AG08396 (cell line): ENCODE measurements at places on chromosomes 13 and 19.

DNA sequence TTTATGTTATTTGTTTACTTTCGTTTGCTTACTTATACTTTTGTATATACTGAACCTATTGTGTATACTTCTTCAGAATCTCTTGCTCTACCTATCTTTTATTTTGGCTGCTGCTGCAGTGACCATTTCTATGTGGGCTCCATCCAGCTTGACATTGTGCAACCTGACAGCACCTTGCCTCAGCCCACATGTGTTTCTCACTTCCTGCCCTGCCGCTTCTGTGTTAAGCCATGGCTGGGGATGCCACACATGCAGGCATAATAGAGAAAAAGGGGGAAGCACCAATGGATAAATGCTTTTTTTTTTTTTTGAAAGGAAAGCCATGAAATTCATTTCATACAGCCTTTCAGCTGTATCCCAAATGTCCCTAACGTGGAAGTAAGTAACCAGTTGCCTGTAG lies 147.6 kb downstream of the RBM26 start:
- no peak for DNase-seq

DNA sequence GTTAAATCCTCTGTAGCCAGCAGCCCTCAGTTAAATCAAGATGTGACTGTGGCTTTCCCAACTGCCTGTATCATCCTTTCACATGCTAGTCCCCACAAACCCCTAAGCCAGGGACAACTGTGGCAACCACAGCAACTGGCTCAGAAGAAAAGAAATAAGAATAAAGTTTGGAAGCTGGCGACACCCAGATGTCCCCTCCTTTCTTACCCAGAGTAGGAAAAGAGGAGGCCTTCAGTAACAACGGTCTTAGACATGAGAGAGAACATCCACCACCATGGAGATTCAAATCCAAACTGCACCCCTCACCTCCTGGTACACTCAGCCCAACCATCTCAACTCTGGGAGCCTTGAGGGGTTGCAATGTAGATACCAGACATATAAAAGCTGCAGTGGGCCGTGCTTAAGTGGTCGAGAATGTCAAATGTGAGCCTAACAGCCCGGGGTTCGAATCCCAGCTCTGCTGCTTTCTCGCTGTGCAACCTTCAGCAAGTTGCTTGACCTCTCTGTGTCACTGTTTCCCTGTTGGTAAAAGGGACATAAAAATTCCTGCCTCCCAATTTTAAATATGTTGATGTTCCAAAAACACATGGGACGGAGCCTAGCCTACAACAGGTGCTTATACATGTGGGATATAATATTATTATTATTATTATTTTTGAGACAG lies 23.8 kb downstream of the ZNRF4 start:
- no peak for DNase-seq

GRCh38 chr19:31070146-31071065 lies 278.8 kb downstream of the TSHZ3 start:
- no peak for DNase-seq

DNA sequence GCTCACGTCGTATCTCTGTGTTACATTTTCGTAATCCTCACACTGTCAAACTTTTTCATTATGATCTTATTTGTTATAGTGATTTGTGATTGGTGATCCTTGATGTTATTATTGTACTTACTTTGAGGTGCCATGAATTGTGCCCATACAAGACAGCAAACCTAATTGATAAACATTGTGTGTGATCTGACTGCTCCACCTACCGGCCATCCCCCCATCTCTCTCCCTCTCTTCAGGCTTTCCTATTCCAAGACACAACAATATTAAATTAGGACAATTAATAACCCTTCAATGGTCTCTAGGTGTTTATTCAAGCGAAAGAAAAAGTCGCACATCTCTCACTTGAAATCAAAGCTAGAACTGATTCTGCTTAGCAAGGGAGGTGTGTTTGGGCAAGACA lies 349.3 kb downstream of the RBM26 start:
- no peak for DNase-seq

GRCh38 chr19:8101311-8101710 lies 48.1 kb downstream of the FBN3 start:
- DNase-seq = no peak

DNA sequence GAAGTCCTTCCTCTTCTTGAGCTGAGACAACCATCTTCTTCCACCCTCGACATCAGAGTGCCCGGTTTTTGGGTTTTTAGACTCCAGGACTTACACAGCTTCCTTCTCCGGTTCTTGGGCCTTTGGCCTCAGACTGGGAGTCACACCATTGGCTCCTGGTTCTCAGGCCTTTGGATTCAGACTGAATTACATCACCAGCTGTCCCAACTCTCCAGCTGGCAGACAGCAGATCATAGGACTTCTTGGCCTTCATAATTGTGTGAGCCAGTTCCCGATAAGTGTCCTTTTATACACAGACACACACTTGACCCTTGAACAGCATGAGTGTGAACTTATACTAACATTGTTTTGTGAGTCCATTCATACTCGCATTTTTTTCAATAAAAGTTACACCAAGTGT lies 166.0 kb upstream of the UBL3 start:
- DNase-seq = no peak

- no peak for DNase-seq
These were observed 122.6 kb downstream of the ATP11A start for GRCh38 chr13:112812306-112813055.

DNA sequence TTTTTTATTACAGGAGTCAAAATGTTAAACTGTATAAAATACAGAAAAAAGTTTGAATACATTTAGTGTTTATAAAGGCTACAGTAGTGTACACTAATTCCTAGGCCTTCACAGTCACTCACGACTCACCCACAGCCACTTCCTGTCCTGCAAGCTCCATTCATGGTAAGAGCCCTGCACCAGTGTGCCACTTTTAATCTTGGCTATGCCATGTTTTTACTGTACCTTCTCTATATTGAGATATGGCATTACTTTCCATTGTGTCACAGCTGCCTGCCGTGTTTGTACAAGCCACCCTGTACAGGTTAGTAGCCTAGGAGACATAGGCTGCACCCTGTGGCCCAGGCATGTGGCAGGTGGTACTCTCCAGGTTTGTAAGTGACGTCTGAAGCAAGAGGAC lies 32.1 kb downstream of the C1QTNF9 start:
- peak; percentile 36 for DNase-seq

DNA sequence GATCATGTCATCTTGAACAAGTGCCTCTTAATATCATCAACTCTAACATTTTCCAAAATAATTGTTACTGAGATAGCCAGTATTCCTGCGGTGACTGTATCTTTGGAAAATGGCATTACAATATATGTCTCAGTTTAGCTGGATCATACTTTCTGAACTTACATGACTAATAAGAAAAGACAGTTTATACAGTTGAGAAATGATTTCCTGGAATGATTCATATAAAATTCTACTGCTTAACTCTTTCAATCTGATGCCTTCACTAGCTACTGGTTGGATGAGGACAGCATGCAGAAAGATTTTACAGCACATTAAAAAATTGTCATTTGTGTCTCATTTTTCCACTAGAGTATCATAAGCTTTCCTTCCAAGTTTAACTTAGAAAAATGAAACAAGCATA lies 302.1 kb downstream of the PCDH17 start:
- no peak for DNase-seq

DNA sequence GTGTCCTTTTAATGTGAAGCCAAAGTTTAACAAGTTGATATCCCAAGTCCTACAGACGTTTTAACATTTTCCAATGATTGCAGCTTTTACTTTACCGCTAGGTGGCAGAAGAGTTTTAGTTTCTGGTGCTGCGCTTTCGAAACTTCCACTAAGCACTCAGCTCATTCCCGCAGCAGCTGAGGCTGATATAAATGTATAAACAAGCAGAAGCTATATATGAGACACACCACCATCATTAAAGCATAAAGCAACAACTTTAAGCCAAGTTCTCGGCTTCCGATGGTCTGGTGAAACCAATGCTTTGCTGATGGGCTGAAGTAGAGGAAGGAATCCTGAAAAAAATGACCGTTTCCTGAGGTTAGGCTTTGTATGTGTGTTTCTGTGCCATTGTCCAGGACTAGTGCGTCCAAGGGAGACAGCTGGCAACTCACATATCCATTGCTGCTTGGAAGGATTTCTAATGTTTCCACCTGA lies 753.9 kb downstream of the OLFM4 start:
- DNase-seq = peak; percentile 16

GRCh38 chr13:35995136-35995535 lies 136.0 kb downstream of the DCLK1 start:
- DNase-seq = no peak

DNA sequence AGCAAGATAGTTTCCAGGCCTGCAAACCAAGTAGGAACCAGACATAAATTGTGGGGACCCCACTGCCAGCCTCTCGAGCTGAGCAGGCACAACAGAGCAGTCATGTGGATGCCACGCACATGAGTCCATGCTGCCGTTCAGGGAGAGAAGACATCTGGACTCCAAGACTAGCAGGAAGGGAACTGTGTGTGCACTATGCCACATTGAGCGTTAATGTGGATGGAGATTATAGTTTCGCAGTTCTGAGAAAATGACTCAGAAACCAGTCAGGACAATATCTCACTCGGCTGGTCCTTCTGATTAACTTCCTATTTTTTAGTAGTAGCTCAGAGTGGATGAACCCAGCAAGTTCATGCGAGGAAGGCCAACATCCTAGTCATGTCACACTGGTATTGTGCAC lies 124.9 kb downstream of the CRYL1 start:
- DNase-seq = no peak

GRCh38 chr19:50512999-50513745 lies 541 bp downstream of the ASPDH start:
- no peak for DNase-seq

DNA sequence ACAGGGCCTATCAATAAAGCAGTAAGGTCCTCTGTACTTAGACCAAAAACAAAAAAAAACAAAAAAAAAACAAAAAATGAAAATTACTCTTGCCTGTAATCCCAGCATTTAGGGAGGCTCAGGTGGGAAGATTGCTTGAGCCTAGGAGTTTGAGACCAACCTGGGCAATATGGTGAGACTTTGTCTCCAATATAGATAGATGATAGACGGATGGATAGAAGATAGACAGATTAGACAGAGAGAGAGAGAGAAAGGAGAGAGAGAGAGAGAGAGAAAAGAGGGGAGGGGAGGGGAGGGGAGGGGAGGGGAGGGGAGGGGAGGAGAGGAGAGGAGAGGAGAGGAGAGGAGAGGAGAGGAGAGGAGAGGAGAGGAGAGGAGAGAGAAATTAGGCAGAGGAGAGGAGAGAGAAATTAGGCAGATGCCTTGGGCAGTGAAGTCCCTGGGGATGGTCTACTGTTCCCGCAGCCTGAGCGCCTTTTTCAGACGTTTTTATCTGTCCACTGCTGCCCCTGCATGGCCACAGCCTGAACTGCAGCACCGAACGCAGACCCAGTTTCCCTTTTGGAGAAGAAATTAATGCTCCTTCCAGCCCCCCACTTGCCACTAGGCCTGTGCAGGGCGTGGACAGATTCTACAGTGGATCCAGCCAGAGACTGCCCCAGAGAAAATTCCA lies 9.8 kb upstream of the ZNF627 start:
- DNase-seq = peak; percentile 84

DNA sequence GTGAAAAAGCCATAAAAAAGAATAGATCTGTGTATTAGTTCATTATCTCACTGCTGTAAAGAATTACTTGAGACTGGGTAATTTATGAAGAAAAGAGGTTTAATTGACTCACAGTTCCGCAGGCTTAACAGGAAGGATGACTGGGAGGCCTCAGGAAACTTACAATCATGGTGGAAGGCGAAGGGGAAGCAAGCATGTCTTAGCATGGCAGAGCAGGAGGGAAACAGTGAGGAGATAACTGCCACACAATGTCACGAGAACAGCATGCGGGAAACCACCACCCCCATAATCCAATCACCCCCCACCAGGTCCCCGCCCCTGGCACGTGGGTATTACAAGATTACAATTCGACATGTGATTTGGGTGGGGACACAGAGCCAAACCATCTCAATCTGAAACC lies 39.1 kb upstream of the EEF1AKMT1 start:
- DNase-seq = no peak
